ENCODE measurements at places on chromosomes 3 and 15.

GRCh38 chr3:150271591-150271960 lies 136.5 kb upstream of the TSC22D2 start:
- DNase-seq, result no peak

GRCh38 chr15:83866692-83867091 lies 212.8 kb downstream of the ADAMTSL3 start:
- no peak for DNase-seq

DNA sequence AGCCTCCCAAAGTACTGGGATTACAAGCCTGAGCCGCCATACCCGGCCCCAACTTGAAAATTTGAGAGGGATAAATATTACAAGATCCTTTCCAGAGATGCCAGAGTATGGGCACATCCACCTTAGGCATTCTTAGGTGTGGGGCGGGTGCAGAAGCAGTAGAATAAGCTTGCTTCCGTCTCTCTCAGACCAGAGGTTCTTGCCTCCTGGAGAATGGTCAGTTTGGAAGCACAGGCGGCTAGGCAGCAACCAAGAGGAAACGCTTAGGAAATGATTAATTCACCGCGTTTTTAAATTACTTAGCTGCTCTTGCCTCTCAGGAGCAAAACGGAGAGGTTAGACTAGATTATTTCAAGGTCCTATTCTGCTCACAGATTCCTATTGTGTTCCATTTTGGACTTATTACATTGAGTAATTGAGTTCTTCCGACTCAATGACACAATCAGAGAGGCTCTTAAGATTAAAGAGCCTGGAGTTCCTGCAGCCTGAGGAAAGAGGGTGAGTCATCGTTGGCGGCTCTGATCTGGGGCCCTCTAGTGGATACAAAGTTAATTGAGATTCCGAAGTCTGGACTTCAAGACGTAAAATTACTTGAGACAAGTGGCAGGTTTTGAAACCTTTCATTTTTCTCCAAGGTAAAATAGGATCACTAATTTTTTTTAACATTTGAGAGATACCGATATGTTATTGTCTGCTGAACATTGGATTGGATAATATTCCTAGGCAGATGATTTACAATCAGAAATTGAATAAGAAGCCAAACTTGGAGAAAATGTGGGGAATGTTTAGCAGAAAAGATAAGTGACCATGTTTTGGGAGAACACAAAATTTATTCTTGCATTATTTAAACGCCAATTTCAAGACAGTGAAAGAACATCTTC lies 5.8 kb upstream of the TOPAZ1 start:
- DNase-seq, result peak; percentile 85

DNA sequence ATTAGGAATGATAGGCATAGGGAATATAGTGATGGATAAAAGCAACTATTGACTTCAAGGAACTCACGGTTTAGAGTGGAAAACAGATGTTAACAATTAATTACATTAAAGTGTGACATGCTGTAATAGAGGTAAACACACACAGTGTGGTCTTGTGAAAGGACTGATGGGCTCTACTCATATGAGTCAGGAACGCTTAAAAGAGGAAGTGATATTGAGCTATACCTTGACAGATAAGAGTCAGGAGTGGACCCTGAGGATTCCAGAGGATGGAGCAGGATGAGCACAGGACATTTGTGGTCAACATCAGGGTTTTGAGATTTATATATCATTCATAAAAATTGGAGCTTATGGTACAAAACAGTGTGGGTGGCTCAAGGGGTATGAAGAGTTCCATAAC lies 11.0 kb downstream of the EXOG start:
- DNase-seq, result no peak

DNA sequence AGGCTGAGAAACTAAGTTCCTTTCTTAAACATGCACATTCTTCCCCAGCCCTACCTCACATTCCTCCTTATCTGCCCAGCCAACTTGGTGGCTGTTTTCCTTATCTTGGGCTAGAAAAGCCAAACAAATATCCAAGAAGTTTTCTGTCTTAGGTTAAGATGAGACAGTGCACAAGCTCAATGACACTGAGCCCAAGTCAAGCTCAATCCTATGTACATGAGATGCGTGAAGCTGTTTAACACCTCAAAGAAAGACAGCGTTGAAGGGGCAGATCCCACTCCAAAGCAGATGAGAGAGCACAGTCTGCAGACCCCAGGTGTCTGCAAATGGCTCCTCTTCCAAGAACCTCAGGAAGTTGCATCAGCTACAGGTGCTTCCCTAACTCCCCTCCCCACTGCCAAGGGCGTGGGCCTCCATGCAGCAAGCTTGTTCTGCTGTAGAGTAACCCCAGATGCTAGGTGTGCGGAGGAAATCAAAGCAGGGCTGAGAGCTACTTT lies 16.6 kb downstream of the LRRC2 start:
- no peak for DNase-seq

DNA sequence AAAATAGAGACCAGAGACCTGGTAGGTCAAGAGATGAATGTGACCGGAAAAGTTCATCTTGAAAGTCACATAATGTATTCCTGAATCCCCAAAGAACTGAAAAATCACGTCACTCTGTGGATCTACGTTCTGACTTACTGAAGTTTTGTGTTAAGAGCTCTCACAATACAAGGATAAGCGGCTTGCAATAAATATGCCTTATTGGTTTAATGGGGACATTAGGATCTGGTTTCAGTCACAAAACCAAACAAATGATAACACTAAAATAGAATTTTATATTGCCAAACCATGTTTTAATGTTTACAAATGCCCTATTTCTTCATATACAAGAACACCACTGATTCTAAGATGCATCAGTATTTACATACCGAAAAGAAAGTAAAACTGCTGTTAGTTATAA lies 164.2 kb downstream of the FMN1 start:
- no peak for DNase-seq

DNA sequence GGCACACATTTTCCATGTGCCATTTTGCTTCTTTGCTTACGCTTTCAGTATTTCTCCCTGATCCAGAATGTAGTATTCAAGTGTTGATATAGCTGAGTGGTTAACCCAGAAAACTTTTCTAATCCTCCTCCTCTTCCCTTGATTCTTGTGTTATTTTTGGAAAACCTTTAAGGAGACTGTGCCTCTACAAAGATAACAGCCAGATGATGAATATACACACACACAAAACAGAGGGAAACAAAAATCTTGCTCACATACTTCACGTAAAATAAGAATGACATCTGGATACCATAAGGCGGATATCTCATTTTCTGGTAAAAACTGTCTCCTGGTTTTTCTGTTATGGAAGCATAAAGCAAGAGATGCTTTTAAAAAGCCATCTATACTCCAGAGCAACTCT lies 295.8 kb upstream of the THBS1 start:
- DNase-seq, result no peak

DNA sequence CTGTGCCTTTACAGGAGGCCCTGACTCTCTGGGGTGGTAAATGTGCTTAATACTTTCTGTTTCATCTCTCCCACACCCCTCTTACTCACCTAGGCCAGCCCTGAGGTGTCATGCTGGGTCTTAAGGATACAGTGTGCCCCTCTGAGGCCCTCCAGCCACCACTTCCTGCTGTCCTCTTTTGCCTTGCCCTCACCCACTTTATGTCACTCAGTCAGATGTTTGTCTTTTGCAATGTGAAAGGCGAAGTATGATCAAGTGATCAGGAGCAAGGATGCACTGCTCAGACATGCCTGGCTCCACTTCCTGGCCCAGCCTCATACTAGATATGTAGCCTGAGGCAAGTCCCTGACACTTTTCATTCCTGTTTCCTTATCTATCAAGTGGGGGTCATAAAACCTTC lies 339.0 kb upstream of the NR2E3 start:
- no peak for DNase-seq

- no peak for DNase-seq
Measured at GRCh38 chr3:134048278-134048996, 18.7 kb upstream of the SLCO2A1 start.

DNA sequence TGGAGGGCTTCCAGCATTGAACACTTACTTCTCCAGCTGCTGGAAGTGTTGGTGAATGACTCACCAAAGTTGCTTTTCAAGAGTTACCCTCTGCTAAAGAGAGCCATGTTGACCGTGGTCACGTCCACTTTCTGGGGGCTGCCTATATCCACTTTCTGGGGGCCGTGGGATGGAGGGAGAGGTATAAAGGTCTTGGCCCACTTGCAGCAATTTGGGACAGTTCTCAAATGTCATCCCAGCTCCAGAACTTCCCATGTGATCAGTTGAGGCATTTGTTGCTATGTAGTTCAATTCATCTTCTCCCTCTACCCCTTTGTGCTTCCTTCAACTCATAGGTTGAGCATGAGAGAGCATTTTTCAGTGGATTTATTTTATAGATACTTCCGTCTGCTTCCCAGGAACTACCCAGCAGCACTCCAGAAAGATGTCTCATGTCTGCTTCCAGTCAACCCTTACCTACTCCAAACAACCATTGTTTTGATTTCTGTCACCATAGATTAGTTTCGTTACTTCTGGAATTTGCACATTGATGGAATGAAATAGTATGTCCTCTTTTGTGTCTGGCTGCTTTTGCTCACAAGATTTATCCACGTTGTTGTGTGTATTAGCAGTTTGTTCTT lies 130.6 kb downstream of the TCF12 start:
- DNase-seq, result no peak

DNA sequence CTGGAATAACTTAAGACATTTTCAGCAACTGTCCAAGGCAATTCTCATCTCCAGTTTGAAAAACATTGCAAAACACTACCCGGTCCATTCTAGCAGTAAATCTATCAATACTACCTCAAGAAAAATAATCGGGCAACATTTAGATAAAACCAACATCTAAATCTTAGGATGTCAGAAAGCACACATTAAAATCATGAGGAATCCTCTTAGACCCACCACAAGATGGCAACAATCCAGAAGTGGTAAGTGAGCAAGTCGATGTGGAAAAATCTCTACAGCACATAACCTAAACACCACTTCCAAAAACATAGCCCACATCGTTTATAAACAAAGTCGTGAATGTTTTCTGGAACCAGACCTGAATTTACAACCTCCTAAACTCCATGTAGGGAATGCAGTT lies 5.7 kb downstream of the PLCH1 start:
- no peak for DNase-seq

DNA sequence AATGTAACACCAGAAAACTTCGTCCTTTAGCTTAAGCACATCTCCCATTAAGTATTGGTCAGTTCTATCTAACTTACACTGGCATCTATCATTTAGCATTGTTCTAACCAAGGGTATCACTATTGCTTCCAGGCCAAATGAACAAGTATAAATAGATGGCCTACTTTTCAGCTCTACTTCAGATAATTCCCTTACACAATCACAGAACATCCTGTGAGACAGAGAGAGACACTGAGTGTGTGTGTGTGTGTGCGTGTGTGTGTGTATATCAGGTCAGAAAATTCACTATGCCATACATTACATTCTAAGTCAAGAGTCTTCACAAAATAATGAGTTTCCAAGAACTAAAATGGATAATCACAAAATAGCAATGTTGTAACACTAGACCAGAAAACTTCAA lies 39.1 kb downstream of the SCAPER start:
- no peak for DNase-seq

GRCh38 chr3:414063-414462 lies 217.5 kb downstream of the CHL1 start:
- DNase-seq, result no peak

DNA sequence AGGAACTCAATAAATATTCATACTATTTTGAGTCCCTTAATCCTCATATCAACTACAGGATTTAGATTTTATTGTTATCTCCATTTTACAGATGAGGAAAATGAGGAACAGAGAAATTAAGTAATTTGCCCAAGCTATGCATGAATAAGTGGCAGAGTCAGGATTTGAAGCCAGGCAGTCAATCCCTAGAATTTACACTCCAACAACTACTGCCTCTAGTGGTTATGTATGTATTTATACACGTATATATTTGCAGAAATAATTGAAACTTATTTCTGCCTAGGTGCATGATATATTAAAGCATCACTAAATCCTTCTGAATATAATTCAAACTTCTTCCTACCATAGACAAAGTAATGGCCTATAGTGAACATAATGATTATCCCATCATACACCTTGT lies 137.4 kb downstream of the SERPINI1 start:
- no peak for DNase-seq

- peak; percentile 83 for DNase-seq
Measured at GRCh38 chr15:90106522-90107117, 4.4 kb upstream of the IDH2 start.

DNA sequence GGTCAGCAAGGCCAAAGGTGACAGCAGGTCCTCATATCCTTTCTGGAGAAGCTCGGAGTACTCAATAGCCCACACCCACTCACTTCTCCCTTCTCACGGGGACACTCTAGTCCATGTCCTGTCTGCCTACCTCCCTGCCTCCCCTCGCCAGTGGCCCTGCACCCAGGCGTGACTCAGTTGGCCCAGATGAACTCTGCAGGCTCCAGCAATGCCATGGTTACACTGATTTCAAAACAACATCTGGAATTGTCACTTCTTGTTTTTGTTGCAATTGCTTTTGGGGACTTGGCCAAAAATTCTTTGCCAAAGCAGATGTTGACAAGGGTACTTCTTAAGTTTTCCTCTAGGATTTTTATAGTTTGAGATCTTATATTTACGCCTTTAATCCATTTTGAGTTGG lies 13.0 kb downstream of the IL16 start:
- no peak for DNase-seq

DNA sequence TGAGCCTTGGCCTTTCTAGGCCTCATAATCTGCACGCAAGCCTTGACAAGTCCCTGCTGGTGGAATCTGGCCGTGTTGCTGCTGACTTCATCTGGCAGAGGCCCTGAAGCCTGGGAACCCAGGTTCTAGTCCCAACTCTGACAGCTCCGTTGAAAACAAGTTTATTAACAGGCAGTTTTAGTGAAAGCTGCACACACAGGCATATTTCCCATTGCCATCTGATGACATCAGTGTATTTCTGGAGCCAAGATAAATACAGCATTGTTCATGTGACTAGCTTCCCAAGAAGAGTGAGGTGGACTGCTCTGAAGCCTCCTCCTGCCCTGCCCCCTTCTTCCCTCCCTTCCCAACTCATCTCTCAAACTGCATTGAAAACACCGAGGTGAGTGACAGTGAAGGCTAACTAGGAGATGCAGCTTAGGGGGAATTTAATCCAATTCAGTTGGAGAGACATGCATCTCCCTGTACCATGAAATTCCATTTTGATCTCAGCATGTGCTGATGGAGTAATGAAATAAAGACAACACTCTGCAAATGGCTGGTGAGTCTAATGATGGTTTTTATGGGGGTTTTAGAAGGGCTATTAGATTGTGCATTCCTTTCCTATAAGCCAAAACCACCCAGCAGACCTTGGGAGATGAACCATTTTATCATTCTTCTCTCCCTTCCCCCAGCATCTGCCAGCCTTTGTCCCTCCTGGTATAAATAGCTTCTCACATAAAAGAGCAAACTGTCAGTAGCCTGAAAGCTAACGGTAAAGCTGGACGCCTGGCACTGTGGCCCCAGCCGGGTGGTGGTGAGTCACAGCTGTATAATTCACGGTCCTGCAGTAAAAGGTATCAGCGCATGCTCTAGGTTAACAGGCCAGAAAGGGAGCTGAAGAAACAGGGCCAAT lies 38.0 kb downstream of the PRICKLE2 start:
- DNase-seq, result peak; percentile 85

GRCh38 chr3:98534734-98535133 lies 3.0 kb downstream of the GPR15 start:
- no peak for DNase-seq

- DNase-seq, result no peak
Measured at GRCh38 chr3:62500556-62501288, 127.4 kb upstream of the FEZF2 start.
